Posterior vena cava (tissue), 2 donors: ENCODE measurements at places on chromosomes 13 and 19. TPM values are rescaled to one million over a fixed set of nuclear protein-coding genes. Genes with fewer than 3 reads are reported as not detected.

DNA sequence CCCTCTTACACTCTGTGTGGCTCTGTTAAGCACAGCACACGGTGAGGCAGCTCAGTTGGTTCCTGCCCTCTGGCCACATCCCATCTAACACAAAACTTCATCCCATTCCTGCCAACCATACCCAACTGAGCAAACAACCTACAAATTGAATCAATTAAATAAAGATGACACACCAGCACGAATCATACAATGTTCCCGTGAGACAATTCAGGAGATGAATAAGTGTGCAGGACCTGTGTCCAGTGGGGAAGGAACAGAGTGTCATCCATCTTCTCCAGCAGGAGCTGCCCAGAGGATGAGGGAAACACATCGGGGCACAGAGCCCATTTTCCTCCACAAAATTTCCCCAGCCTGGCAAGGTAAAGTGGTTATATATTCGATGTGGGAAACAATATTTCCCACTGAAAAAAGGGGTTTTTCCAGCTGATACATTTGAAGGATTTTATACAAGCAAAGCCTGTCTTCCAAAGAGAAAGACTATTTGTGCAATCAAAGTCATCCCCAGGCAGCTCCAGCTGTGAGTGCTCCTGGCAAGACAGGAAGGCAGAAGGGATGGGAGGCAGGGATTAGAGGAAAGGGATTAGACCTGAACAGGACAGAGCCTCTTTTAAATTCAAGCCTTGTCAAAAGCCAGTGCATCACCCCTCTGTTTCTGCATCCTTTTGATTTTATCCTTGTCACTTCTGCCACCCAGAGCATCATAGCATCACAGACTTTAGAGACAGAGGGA lies 240.2 kb downstream of the LHFPL6 start:
- DNase-seq: no peak

GRCh38 chr13:98834254-98834960 lies 81.9 kb upstream of the SLC15A1 start:
- DNase-seq: no peak

NKPD1 gene
- total RNA-seq: not detected

DNA sequence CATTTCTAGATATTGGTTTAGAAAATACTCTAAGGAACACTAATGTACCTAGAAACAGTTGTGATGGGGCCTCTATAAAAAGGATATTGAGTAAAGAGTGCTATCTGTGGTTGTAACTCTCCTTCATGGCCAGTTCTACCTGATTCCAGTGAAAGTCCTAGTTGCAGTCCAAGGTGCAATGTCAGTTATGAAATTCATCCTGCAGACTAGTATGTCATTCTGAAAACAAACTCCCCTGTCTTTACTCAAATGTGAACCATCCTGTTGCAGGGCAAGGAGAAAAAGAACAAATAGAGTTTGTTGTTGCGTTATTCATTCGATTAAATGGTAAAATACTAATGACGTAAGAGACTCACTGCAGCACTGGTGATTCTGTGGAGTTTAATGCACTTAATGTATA lies 18.3 kb upstream of the N4BP2L1 start:
- no peak for DNase-seq

DNA sequence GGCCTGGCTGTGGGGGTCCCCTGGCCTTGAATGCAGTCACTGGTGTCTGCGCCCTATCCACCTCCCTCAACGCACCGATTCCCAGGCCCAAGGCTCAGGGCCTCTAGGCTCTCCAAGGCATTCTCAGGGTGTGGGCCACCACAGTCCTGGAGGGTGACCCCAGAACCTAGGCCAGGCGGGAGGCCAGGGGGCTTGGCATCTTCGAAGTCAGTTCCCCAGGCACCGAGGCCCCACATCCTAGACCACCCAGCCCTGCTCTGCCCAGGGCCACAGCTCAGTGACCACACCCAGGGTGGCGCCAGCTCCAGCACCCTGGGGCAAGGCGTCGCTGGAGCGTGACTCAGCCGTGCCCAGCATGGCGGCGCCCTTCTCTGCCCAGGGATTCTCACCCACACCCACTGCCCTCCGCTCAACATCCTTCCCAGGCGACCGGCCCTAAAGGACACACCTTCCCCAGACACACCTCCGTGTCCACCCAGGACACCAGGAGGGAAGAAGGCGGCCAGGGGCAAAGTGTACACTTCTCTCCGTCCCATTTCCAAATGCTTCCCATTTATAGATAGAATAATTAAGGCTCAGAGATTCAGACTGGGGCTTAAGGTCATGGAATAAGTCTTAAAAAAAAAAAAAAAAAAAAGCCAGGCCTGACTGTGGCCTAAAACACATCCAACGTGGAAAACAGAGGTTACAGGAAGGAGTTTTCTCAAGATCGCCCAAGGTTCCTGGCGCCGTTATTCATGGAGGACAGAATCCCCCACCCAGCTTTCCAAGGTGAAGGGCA lies 36.4 kb upstream of the NANOS3 start:
- peak; percentile 92 for DNase-seq

JAK3 gene
- total RNA-seq: 6.6 TPM

DNA sequence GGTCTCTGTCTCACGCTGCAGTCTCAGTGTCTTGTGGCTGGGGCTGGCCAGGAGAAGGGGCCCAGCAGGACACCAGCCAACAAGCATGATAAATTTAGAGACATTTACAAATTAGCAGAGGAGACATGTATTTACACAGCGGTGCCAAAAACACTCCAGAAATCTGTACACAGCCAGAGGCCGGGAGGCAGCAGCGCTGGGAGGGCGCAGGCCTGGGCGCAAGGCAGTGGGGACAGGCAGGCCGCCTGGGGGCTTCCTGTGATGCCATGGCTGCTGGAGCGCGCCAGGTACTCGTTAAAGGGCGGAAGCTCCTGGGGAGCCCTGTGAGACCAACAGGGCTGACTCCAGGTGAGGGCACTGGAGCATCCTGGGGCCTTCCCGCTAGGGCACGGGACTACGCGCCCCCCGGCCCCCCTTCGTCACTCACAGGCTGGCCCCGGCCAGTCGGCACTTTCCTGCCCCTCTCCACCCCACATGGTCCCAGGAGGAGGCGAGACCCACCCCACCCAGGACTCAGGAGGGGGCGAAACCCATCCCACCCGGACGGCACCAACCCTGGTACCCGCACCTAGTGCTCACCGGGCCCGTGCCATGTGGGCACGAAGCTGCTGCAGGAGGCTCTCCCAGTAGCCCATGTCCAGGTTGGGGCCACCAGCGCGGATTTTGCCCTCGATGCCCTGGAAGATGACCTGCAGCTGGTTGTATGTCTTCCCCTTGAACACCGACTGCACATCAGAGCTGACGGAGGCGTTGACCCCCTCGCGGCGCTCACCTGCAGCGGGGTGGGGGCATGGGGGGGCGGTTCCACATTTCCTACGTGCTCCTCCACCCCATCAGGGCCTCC lies 7.4 kb upstream of the TBXA2R start:
- DNase-seq: peak; percentile 74
